NCI-H1092 (cell line): ENCODE measurements at places on chromosomes 2 and 18.

DNA sequence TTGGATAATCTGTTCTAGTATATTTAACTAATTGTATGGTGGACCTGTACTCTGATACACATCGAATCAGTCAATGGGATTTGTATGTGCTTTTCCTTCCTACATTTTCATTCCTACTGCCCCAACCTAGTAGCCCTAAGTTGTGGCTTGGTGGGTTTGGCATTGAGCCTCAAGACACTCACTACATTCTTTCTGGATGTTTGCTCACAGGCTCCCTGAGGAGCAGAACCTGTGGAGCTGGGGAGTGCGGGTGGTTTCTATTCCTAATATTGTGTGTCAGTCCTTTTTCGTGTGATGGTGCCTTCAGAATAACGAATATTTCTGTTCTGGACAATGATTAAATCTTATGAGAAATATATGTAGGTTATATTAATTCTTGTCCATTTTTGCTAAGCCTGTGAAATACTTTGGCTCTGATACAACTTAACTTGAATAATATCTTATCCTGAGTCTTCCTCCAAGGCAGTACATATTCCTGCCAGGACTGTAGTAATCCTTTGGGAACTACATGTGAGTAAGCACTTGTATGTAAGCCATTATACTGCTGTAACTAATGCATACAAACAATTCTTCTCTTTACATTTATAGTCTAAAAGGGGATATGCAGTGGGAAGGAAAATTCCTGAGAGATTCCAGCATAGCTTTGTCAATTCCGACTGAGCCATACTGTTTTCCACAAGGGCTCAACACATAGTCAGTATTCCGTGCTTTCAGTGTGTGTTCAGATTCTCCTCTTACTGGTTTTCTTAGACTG is 150.6 kb downstream of the AGPS start:
- DNase-seq, result no peak

DNA sequence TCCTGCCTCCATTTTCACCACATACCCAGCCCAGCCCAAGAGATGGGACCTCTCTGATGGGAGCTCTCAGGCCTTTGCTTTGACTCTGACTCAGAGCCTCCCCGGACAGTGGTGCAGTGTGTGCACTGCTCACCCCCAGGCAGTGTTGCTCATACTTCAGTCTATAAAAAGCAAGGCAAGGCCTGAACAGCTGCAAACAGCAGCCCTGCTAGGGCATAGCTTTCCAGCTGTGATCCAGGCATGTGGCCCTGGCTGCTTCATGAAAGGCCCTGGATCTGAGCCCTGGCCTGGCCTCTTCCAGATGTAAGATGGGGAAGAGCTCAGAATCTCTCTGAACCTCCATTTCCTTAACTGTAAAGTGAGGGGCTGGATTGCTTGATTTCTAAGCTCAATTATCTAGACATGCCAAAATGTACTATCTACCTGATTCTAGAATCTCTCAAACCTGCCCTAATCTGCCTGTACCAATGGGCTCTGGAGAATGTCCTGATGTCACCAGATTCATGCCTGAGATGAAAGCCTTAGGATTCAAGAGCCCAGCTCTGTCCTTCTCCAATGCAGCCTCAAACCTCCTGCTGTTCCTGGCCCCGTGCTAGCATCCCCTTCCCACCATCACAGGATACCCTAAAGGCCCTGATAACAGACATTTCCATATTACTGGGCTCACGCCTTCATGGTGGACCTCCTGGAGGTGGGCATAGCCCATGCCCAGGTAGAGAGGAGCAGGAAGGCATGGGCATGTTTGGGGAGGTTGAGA is 206.9 kb downstream of the ARL4C start:
- DNase-seq, result no peak

GRCh38 chr2:67923696-67924095 is 139.1 kb downstream of the C1D start:
- no peak for DNase-seq

DNA sequence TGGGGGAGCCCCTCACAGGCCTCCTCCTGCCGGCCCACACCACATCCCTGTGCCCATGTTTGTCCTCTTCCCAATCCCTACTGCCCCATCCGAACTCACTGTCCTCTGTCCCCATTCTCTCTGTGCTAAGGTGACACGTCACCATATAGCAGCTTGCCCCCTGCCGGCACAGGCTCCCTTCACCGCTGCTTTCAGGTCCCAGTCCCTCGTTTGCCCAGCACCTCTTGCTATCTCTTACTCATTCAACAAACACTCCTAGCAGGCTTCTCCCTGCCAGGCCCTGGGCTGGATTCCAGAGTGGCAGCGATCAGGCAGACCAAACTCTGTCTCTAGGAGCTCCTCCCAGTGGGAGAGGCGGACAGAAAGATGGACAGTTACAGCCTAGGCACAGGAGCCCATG is 74.3 kb downstream of the TFCP2L1 start:
- DNase-seq, result no peak

DNA sequence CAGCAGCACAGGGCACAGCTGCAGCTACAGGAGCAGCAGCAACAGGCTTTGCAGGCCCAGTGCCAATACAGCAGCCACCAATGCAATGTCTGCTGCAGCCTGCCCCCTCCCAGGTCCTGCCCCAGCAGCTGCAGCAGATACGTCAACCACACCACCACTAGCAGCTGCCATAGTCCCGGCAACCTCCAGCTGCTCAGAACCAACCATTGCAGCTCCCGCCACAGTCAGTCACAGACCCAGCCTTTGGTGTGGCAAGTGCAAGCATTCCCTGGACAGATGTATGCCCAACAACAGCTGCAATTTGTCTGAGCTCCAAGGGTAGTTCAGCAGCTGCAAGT is 53.3 kb upstream of the TUBA3E start:
- DNase-seq, result no peak

GRCh38 chr2:212033888-212034287 is 504.7 kb downstream of the ERBB4 start:
- DNase-seq, result no peak

- DNase-seq, result no peak
Measured at GRCh38 chr2:85131116-85131515, 2.1 kb upstream of the TCF7L1 start.

GRCh38 chr2:40388161-40388560 is 63.7 kb downstream of the SLC8A1 start:
- no peak for DNase-seq

DNA sequence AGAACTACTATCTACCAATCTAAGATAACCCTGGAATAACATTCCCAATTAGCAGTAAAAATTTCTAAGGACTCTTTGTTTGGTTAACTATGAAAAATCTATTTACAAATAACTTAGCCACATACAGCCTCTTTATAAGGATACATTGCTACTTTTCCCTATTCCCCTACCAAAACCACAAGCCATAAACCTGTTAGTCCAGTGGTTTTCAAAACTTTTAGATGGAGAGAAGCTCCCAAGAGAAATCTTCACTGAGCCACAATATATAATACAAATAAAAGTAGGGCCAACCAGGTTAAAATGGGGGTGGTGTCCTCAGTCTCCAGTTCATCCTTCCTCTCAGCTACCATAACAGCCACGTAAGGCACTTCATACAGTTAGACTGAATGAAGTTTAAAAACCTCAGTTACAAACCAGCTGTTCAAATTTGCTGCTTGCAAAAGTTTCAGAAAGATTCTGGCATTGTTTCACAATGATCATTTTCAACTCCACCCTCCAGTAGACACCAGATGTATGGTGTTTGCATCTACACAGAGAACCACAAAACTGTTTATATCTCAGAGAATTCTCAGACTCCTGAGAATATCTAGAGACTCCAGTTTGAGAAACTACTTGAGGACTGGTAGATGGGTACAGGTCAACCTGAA is 26.0 kb downstream of the SOS1 start:
- no peak for DNase-seq

GRCh38 chr2:192559587-192559986 is 364.9 kb upstream of the TMEFF2 start:
- DNase-seq, result no peak

- peak; percentile 26 for DNase-seq
Measured at GRCh38 chr18:46771141-46771540, 14.3 kb upstream of the ST8SIA5 start.

DNA sequence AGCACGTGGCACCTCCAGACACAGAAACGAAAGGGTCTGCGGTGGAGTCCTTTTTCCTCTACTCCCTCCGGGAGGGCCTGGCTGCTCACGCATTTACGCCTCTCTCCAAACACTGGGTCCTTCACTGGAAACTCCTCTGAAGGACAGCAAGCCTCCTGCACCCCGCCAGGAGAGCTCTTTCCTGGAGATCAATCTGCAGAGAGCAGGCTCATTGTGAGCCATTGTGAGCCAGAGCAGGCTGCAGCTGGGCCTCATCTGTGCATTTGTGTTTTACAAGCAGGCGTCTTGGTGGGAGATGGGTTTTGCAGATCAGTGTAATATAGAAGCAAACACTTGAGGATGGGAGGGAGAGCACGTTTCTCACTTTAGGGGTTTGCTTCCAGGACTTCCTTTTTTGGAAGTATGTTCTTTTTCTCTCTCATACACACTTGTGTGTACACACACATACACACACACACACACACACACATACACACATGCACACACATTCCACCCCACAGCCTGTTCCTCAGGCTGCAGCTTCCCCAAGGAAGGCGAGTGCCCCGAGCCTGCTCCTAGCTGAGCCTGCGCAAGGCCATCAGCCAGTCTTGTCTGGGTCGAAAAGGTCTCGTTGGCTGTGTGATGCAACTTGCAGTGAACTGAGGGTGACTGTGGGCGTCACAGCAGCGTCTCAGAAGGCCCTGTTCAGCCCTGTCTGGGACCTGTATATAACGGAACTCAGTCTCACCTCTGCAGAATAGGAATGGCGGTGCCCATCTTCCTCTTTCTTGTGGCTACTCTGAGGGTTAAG is 163.5 kb downstream of the GLI2 start:
- DNase-seq, result peak; percentile 3

- DNase-seq, result no peak
Measured at GRCh38 chr2:179768765-179769164, 92.6 kb downstream of the ZNF385B start.

GRCh38 chr2:47174733-47175361 is 19.7 kb upstream of the STPG4 start:
- no peak for DNase-seq

DNA sequence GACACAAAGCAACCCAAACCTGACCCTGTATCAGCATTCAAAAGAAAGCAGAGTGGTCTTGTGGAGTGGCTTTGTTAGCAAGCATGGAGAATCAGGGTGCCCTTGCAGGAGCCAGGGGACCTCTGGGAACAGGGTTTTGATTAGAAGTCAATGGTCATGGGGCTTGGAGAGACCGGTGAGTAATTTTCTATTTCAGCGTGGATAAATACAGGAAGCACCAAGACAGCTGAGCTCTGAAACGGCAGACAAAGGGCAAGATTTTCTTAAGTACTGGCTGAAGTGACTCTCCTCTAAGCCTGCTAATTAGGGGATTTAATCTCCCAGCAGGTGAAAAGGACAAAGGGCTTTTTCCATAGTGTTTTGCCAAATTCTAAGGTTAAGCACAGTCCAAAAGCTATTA is 78.0 kb upstream of the GAREM1 start:
- DNase-seq, result peak; percentile 93

DNA sequence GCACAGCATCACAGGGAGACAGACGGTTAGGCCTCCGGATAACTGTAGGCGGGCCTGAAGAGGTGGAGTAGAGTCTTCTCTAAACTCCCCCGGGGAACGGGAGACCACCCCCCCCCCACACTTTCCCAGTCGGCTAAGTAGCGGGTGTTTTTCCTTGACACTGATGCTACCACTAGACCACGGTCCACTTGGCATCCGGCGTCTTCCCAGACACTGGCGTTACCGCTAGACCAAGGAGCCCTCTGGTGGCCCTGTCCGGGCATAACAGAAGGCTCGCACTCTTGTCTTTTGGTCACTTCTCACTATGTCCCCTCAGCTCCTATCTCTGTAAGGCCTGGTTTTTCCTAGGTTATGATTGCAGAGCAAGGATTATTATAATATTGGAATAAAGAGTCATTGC is 25.7 kb upstream of the NCL start:
- no peak for DNase-seq

DNA sequence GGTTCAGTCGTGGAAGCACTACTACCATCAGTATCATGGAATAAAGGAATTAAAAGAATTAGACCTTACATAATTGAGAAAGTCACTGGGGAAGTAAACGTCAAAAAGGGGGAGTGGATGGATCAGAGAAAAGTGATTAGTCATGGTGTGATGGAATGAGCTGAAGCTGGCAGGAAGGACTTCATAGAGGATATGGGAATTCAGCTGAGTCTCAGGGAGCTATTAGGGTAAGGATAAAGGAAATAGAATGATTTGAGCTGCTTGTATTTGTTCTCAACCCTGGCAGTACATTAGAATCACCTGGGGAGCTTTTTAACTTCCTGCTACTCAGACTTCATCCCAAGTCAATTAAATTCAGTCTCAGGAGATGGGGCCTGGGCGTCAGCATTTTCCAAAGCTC is 53.4 kb upstream of the SETBP1 start:
- no peak for DNase-seq

DNA sequence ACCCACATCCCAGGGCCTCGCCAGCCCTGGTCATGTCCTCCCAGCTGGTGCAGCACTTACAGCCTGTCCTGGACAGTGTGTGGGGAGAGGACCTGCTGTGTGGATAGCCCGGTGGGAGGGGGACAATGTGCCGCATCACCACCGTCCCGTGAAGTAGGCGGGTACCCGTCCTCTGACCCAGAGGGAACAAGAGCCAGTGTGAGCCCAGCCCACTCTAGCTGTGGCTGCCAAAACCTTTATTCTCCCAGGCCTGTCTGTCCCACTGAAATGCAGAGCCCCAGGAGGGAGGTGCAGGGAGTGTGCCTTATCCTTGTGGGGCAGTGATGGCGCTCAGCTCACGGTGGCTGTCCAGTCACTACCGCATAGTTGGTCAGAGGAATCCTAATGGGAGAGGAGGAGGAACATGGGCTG is 1.7 kb downstream of the TRAF3IP1 start:
- DNase-seq, result no peak

DNA sequence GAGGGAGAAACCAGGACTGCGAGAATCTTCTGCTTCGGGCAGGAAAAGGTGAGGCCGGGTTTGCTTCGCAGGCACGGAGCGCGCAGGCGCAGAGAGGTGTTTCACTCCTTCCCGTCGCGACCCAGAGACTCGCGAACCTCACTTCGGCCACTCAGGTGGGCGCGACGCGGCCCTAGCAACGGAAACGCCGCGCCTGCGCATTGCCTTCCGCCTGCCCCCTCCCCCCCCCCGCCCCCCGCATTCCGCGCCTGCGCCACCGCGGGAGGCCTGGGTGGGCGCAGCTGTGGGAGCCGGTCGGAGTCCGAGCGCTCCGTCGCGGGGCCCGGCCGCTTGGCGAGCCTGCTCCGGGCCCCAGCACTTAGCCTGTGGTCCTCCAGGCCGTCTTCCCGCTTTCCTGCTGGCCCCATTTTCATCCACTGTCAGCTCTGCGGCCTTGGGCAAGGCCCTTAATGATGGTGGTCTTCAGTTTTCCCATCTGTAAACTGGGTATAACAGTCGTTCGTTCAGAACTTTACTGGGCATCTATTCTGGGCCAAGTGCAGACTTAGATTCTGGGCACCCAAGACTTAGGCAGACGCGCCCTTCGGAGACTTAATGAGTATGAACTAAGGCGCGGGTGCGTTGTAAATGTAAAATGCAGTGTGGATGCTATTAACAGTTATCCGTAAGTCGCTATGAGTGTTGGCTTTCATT is 62.1 kb upstream of the ACKR3 start:
- DNase-seq, result no peak

DNA sequence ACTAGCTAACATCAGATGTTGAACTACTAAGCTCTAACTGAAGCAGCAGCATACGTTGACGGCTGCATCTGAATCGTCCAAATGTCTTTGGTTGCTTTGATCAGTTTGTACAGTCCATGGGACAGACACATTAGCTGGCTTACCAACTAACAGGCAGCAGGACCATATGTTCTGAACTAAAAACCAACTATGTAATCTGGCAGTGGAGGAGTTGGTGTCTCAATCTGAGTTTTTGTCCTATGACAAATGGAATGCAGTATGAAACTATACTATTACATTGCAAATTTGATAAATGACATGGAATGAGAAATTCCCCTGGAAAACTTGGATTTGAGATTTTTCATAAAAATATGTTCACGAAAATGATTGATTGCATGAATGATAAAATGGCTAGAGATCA is 79.5 kb downstream of the EPHA4 start:
- no peak for DNase-seq
